ENCODE measurements at places on chromosomes 4 and X.

GRCh38 chrX:63434665-63435064 is 83.5 kb upstream of the SPIN4 start:
- no peak for DNase-seq

- no peak for DNase-seq
Measured at GRCh38 chr4:188146618-188147017, 7.4 kb downstream of the TRIML1 start.

DNA sequence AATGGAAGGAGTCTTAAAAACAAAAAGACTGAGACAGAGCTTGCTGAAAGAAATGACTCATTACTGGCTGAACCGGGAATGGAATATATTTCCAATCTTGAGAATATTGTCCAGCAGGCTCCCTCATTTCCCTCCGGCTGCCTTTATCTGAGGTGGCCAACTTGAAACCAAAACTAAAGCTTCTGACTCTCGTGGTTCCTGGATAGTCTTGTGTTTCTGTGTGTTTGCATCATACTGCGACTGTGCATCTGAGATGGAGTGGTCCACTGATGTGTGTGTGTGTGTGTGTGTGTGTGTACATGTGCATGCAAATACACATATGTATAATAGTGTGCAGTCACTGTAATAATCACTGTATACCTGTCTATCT is 145.6 kb upstream of the SCML1 start:
- DNase-seq, result no peak

- DNase-seq, result no peak
Measured at GRCh38 chr4:150342945-150343344, 239.0 kb upstream of the MAB21L2 start.

DNA sequence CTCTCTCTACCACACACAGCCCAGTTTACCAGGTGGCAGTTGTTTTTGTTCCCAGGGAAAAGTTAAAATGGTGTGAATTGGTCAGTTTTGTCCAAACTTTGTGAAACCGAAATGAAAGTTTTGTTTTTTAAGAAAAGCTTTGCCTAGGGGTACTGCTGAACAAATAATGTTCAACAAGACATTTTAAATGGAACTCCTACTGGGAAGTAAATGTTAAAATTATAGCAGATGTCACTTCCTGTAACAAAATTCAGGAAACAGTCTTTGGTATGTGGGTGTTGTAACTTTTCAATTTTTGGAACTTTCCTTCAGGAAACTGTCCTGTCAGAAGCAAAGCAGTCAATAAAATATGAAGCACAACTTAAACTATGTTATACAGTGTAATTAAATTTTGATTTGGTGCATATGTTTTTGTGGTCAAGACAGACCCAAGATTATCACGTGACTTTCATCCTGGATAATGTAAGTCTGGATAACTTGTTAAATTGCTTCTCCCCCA is 79.5 kb downstream of the AFF1 start:
- no peak for DNase-seq
